ENCODE measurements at places on chromosomes 11 and 22.

DNA sequence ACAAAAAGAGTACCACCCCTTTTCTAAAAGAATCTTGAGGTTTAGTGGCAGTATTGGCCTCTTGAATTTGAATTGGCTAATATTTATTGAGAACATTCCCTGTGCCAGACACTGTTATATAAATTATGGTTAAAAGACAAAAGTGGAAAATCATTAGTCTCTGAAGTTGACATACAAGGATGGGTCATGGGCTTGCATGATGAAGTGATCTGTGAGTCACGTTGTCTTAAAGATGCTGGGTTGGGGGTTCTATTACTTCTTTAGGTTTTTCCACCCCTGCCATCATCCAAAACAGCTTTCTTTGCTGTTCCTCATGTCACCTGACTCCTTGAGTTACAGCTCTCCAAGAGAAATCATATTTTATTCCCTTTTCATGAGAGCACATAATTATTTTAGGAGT lies 85.0 kb downstream of the CD44 start:
- DNase-seq: no peak

DNA sequence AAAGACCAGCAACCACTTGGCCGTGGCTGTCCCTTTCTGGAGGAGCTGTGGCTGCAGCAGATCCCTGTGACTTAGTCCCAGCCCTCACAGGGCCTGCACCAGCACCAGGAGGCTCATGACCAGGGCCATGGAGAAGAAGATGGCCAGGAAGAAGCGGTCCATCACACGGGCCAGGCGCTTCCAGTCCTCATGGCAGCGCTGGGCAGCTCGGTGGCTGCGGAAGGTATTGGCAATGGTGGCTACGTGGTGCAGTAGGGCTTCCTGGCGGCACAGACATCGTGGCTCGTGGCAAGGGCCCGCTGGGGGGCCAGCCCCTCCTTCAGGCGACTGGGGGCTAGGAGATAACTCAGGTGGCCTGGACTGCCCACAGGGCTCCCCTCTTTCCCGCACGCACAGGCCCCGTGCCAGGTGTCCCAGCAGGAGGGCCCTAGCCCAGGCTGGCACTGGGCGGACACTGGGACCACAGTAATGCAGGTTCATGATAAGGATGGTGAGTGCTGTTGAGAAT lies 5.1 kb downstream of the CHRNA10 start:
- no peak for DNase-seq

DNA sequence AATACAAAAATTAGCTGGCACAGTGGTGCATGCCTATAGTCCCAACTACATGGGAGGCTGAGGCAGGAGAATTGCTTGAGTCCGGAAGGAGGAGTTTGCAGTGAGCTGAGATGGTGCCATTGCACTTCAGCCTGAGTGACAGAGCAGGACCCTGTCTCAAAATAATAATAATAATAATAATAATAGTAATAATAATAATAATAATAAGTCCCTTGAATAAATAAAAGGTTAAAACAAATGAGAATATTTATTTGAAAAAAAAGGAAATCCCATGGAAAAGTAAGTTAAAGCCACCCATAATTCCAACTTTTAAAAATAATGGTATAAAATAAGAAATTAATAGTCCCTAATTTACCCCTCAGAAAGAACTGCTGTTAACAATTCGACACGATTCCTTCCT lies 10.0 kb upstream of the NAV2 start:
- no peak for DNase-seq

DNA sequence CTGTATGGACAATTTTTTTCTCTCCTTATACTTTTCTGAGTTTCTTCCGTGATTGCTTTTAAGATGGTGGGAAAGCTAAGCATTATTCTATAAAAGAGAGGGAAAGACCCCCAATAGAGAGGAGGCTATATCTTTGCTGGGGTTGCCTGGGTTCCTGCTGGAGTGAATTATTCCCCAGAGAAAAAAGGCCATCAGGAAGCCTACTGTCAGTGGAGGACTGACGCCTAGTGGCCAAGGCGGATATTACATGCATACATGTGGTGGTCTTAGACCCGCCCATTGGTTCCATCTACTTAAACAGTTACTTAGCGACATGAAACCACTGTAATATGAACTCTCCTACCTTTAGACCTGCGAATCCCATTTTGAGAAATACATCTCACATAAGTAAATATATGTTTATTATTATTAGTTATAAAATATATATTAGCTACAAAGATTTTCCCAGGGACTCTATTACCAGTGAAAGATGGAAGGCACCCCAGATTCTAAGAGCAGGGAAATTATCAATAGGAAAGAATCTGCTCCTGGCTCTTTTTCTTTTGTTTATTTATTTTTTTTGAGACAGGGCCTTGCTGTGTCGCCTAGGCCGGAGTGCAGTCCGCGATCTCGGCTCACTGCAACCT lies 15.7 kb upstream of the PGA3 start:
- DNase-seq: peak; percentile 82

GRCh38 chr11:85826116-85826855 lies 15.3 kb upstream of the SYTL2 start:
- DNase-seq: no peak

DNA sequence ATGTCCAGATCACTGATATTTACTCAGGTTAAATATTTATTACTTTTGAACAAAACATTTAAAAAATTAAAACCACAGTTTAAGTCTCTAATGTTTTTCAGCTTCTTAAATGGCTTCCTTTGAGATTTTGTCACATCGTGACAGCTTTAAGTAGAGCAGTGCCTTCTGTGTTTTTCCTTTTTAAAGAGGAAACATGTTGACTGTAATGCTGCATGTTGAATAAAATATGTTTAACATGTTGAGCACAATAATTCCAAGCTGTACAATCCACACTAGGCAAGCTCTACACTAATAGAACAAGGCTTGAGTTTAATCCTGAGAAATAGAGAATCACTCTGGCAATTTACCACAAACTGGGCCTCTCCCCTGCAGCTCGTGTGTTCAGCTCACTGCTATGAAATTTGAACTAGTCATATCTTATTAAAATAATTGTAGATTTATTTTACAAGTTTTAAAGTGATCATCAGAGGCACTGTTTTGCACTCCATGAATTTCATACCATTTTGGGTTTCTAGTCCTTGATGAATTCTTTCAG lies 368.3 kb downstream of the SOX6 start:
- DNase-seq: no peak

DNA sequence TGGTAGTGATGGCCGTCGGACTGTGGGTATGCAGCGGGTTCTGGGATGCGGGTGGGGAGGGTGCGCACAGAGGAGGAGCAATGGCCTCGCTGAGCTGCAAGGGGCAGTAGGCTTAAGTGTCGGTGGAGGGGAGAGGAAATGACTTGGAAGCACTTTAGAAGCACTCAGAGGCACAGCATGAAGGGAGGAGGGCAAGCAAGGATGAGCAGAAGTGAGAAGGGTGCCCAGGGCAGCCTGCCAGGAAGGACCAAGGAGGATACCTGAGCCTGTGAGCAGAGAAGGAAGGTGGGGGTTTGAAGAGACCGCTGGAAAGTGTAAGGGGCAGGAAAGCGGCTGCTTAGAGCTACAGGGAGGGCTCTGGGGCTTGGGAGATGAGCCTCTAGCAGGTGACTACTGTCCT lies 330 bp downstream of the SLC5A1 start:
- DNase-seq: no peak

GRCh38 chr11:44563711-44564110 lies 1.8 kb upstream of the CD82 start:
- DNase-seq: no peak

DNA sequence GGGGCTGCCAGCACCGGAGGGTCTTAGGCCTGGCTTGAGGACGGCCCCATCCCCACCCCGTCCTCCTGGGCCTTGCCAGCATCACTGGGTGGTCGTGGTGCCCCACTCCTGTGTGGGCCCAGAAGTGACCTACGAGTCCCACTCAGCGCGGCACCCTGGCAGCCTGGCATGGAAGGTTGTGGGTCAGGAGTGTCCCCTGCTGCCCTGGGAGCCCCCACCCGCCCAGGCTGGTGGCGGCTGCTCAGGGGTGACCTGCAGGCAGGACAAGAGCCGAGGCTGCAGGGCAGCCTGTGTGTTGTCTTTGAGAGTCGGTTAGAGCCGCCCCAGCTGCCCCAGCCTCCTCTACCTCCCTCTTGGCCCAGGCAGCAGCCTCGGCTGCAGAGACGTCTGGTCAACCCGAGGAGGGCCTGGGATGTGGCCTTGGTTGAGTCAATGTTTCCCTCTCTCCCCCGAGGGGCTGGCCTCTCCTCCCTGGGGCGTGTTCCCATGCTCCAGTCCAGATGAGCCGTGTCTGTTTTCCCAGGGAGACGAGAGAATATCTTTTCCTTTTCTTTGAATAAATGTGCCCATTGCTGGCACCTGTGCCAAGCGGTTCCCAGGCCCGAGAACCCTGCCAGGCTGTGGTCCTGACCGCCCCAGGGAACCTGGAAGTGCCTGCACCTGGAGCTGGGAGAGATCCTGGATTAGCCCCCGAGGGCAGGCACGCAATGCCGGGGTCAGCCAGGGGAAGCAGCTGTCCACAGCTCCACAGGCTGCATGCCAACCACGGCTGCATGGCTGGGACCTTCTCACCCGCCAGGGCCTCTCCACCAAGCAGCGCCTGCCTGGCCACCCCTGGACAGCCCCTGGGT lies 35.7 kb upstream of the MUC5AC start:
- no peak for DNase-seq

GRCh38 chr11:86443415-86443814 lies 68.7 kb downstream of the CCDC81 start:
- DNase-seq: no peak

- no peak for DNase-seq
Measured at GRCh38 chr22:42608823-42609361, 5.8 kb downstream of the POLDIP3 start.

GRCh38 chr11:45388472-45388871 lies 102.3 kb upstream of the SYT13 start:
- no peak for DNase-seq

- DNase-seq: no peak
Measured at GRCh38 chr11:119103793-119104192, 2.1 kb upstream of the DPAGT1 start.

DNA sequence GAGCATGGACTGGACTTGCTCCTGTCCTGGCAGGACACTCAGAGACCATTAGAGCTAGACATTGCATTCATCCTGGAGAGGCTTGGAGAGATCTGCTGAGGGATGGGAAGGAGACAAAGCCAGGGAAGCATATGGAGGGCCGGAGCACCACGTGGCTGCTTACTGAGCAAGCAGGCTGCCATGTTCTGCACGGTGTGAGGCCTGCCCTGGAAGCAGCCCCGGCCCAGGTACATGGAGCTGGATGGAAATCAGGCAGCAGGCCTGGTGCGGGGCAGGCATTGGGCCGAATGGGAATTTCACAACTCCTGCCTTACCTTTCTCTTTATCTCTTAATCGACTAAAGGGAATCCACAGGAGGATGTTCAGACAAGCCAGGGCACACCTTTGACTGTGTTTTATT lies 371.5 kb downstream of the OPCML start:
- DNase-seq: no peak

DNA sequence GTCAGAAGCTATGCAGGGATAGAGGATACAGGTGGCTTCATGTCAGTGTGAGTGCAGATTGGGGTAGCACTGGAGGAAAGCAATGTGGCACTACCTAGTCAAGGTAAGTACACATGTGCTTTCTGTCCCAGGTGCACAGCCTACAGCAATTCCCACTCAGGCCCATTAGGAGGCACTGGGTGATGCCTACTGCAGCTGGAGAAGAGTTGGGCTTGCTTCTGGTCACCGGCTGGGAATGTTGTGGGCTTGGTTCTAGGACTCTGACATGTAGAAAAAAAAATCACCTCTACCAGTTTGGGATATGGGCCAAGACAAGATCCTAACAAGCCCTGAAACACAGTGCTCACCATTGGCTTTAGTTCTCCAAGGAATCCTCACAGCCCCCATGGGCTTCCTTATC lies 69.7 kb downstream of the TENM4 start:
- DNase-seq: no peak

DNA sequence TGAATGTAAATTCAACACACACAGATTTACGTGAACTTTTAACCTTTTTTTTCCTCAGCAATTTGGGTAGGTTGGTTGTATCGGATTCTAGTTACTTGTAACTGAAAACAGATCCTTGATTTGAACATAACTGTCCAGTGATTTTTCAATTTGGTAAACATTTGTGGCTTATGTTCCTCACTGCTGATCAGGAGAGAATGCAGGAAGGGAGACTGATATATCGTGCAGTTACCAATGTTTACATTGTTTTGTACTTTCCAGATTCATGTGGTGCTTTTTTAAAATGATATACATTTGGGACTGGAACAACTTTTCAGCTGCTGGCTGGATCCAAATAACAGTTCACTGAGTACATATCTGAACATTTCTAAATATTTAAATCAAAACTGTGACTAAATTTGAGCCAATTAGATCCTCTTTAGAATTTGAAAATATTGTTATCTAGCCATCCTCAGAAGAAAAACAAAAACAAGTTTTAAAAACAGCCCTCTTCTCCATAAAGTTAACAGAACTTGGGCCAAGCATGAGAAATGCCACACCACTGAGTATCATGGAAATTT lies 84.3 kb upstream of the MTMR2 start:
- DNase-seq: no peak

DNA sequence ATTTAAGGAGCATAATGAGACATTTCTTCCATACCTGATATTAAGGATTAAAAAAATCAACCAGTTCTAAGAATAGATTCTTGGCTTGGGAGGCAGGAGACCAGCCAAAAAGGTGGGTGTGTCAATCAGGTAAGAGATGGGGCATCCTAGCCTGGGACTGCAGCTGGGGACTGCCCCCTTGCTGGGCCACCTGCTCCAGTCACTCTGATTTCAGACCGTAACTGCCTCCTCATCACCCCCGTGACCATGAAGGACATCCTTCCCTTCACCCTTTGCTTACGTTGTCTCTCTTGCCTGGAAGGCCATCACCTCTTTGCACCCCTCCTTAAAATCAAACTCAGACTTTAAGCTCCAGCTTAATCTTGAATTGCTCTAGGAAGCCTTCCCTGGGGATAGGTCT lies 17.9 kb downstream of the PTPN5 start:
- no peak for DNase-seq

DNA sequence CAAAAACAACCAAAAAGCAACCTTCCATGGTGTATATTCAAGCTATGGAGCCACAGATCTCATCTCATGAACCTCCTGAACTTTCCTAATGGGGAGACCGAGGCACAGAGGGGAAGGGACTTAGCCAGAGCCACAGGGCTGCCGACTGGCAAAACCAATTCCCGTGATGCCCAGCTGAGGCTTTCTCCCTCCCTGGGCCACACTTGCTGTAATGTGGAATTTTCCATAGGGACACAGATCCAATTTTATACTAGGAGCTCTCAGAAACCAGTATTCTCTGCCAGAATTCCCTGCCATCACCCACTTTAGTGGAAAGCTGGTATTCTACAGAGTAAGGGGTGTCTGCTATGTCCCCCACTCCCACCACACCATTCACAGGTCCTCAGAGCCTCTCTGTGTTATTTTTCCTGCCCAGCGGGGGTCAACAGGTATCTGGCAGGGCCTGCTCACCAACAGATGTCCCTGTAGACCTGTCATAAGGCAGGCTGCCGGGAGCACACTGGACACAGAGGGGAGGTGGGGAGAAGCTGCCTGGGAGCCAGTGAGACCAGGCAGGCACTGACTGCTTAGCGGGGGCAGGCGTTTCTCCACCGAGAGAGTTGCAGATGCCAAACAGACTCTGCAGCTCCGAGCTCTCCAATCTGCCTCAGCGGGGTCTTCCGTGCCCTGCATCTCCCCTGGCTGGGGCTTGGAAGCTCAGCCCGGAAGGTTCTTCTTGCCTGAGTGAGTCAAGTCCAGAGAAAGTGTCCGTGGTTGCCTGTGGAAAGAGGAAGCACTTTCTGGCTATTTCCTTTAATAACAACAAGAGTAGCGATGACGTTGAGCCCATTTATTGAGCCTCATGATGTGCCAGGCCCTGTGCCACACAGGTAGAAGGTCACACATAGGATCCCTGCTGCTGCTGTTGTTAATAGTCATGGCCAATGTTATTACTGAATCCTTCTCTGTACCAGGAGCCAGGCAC lies 26.3 kb downstream of the RPS6KA4 start:
- no peak for DNase-seq

GRCh38 chr11:97854877-97855276 lies 1165.9 kb upstream of the CNTN5 start:
- DNase-seq: no peak
